HFFc6 (cell line): ENCODE measurements at places on chromosomes 12 and 14. TPM values are rescaled to one million over a fixed set of nuclear protein-coding genes. Genes with fewer than 3 reads are reported as not detected.

Gene LETMD1
- total RNA-seq, result 19.6 and 23.6 TPM in 2 replicates

Gene EDDM3A
- not detected in 3 replicates for total RNA-seq

Gene PRR4
- 0.81 to 1.3 TPM in 2 of 3 replicates, not detected in the other for total RNA-seq

Gene ZNF410
- total RNA-seq, result 37.9 to 45.6 TPM (median 42.0 TPM) in 3 replicates

Gene LTBR
- 99.9 to 115 TPM (median 111 TPM) in 3 replicates for total RNA-seq

Gene LRRC43
- not detected in 3 replicates for total RNA-seq

Gene A2M
- total RNA-seq, result 0.23 and 0.65 TPM in 2 replicates

Gene TMEM52B
- total RNA-seq, result 0.74 and 1.9 TPM in 2 replicates
